ENCODE measurements at places on chromosomes 1 and 21.

GRCh38 chr1:85240174-85240601, 19.3 kb downstream of the C1orf52 start:
- DNase-seq, result no peak

- DNase-seq, result no peak
Measured at GRCh38 chr1:100354971-100355394, 2.7 kb downstream of the CDC14A start.

GRCh38 chr1:184487531-184488193, 100.8 kb downstream of the C1orf21 start:
- DNase-seq, result no peak

DNA sequence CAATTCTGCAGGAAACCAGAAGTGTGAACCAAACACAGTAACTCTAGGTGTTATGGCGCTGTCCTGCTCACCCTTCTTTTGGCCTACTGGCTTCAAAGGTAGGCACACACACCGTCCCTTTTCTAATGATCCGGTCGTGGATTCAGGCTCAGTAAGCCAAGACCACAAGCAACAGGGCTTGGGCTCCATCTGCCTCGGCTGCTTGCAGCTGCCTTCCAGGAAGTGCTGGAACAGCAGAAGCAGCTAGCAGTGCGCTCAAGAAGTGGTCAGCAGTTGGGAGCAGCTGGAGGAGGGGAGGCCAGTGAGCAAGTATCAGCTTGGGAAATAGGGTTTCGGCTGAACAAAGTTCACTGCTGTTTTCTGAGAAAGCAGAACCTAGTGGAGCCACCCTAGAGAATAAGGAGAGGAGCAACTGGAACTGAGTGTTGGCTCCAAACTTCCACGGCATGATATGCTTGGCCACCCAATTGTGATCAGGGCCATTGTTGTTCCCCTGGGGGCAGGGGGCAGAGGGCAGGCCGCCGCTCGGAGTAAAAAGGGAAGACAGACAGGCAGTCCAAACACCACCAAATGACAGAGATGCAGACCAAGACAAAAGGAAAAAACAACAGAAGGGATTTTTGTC, 173.4 kb downstream of the TOMM20 start:
- DNase-seq, result peak; percentile 32

DNA sequence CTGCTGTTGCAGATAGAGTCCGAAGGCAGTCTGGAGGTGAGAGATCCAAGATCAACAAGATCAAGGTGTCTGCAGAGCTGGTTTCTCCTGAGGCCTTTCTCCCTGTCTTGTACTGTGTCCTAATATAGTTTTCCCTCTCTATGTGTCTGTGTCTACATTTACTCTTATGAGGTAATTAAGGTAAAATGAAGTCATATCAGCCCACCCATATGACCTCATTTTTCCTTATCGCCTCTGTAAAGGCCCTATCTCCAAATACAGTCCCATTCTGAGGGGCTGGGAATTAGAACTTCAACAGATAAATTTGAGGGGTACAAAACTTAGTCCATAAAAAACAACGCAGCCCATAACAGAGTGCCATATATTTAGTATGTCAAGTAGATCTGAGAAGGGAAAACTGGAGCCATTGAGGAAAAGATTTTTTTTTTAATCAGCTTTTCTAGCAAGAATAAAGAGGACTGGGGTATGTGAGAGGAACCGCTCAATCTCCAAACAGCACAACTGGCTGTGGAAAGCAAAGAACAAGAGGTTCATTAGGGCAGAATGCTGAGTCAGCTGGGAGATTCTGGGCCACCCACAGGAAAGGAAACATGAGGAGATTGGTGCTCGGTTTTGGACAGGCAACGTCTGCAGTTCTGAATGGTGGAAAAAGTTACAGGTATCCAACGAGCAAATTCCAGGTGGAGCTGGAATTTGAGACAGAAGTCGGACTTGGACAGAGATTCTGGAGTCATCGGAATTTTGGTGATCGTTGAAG, 65.7 kb downstream of the MAP3K21 start:
- DNase-seq, result no peak

- DNase-seq, result no peak
Measured at GRCh38 chr1:205837382-205837970, 12.5 kb downstream of the PM20D1 start.

DNA sequence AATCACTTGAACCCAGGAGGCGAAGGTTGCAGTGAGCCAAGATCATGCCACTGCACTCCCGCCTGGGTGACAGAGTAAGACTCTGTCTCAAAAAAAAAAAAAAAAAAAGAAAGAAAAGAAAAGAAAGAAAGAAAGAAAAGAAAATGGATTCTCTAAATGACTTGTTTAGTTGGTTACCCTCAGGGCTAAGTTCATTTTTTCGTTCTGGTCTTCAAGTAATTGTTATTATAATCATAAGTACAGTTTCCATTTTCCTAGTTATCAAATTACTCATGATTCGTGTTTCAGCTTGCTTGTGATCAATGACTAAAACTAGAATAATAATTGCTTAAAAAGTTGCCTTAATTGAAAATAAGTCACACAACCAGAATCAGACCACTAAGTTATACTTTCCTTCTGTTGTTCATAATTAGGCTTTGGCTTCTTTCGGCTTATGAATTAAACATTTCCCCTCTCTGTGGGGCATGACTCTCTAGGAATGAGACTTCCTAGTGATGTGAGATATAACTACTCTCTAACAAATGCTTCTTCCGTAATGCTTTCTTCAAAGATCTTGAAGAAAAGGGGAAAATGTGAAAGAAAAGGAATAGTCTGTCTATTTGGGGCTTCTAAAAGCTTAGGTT, 9.6 kb upstream of the RLF start:
- no peak for DNase-seq

- peak; percentile 35 for DNase-seq
Measured at GRCh38 chr1:205438213-205439158, 16.6 kb upstream of the LEMD1 start.

DNA sequence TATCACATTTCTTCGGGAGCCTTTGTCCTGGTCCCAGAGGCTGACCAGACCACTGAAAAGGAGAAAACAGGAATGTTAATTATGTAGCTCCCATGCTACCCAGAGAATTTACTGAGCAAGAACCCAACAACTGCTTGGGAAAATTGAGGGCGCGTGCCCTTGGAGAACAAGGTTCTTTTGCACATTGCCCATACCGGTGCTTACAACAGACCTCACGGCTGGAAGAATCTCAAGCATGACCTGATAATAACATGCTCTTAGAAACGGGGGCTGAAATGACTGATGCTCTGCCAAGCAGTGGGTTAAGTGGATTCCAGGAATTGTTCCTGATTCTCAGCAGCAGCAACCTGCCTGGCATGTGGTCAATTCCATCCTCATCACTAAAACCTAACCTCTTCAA, 49.3 kb upstream of the AJAP1 start:
- DNase-seq, result no peak

GRCh38 chr1:2890221-2890850, 88.8 kb upstream of the TTC34 start:
- DNase-seq, result no peak

GRCh38 chr1:226990133-226990716, 50.1 kb downstream of the COQ8A start:
- no peak for DNase-seq

DNA sequence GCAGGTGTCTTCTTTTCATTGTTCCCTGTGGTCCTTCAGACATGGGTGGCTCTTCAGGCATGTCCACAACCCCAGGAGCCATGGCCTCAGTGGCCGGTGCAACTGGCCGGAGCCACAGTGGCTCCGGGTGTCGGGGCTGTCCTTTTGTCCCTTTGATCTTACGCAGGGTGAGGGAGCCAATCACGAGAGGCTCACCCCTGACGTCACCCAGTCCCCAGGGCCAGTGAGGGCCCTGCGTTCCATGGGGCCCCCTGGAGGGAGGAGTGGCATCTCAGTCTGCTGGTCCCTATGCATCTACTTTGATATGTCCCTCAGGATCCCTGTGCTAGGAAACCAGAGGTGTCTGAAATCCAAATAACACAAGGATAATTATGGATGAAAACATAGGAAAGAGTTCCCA, 29.3 kb downstream of the ZSCAN20 start:
- DNase-seq, result no peak

DNA sequence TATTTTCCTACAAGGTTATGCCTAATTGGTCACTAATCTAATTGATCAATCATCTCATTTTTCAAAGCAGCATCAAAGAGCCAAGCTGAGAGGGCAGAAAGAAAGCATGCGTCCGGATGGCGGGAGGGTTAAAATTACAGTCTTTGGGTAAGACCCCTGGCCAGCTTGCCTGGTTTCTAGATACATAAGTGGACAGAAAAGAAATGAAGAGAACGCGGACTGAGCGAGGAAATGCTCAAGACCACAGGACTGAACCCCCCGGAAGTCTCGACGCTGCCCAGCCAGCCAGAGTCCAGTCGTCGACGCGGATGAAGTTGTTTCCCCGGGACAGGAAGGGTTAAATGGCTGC, 297.2 kb downstream of the OMA1 start:
- DNase-seq, result no peak

DNA sequence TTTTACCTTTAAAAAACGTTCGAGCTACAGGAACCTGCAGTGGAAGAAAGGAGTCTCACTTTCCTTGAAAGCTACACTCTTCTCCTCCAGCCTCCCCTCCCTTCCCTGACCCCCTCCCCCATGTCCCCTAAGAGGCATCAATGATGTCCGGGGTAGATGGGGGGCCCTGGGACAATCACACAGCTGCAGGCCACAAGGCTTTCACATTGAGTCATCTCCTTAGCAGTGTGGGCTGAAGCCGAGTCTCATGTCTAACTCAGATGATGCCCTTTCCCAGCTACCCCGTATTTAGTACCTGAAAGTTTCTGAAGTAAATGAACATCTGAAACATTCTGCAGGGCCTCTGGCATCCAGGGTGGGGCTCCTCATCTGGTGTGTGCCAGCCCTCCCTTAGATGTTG, 6.3 kb upstream of the GPR25 start:
- DNase-seq, result no peak

DNA sequence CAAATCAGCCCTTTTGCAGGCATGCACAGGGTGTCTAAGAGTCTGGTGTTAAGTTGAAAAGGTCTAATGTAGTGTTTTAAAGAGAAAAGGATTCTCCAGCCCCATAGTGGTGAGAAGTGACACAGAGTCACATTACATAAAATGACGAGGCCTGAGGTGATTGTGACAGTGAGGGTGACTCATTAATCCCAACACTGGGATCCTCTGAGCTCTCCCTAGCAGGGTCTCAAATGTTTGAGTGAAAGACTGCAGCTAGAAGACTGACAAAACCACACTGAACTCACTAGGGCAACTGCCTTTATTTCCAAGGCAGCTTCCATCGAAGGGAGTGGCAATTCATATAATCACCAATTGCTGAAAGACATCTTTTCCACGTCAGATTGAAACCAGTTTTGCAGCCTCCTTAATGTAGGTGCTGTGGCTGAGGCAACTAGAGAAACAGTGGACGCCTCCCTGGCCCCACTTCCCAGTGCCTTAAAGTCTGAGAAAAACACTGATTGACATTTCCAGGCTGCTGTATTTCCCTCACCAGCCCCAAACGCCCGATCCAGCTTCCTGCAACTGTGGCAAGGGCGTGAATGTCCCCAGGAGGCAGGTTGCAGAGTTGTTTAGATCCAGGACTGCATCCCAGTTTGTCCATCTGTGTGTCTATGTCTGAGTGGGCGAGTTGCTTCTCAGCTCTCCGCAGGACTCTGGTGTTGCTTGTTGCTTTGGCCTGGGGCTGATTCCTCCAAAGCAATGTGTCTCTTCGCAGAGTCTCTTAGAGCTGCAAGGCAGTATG, 81.4 kb downstream of the RUNX1 start:
- no peak for DNase-seq

- DNase-seq, result no peak
Measured at GRCh38 chr1:59066236-59066635, 230.7 kb upstream of the FGGY start.

DNA sequence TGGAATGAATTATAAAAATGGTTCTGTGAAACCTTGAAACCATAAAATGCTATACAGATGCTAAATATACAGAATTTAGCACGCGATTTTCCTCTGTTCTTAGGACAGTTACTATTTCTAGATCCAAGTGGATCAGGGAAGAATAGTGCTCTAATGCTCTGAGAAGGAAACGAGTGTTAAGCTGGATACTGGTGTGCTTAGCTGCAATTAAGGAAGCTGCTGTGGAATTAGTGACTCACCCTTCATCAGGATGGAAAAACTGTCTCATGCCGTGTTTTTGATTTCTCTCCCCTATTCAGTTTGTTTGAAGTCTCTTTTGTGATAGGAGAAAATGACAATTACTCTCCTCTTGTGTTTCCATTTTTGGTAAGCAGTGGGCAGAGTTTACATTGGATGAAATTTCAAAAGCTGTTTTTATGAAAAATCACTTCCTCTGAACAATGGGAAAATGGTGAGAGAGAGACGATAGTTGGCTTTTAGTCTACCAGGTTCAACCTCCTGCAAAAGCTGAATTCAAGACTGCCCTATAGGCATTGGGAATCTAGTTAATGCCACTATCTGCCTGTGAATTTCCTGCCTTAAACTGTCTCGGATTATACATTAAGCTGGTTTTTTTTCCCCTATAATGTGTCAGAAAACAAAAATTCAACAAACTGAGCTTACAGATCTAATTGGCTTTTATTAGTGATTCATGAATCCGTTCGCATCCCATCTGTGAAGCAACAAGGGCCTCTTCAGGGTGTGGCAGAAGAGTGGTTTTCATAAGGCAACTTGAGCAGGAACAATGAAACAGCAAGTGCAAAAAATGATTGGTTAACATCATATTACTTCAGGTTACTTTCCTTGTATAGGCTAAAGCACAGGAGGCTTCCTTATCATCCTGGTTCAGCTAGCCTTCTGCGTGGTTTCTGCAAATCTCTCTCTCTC, 179.8 kb downstream of the ST6GALNAC3 start:
- DNase-seq, result peak; percentile 61

DNA sequence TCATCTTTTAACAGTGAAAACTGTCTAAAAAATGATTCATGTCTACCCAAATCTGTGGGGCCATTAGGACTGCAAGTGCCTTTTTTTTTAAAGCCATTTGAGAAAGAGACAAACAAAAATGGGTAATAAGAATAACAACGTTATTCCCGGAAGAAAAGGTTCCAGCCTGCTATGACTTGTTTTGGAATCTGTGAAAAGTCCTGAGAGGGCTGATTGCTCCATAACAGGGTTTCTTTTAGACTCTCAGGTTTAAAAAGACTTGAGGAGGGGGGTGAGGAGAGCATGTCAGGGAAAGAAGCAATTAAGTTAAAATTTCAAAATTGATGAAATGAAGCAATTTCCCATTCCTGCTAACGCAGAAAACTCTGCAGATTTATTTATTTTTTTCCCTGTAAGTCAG, 56.4 kb downstream of the CACHD1 start:
- no peak for DNase-seq

- DNase-seq, result no peak
Measured at GRCh38 chr1:98057236-98057910, 136.5 kb upstream of the DPYD start.

GRCh38 chr1:151401125-151401788, 1.9 kb downstream of the PSMB4 start:
- DNase-seq, result no peak

DNA sequence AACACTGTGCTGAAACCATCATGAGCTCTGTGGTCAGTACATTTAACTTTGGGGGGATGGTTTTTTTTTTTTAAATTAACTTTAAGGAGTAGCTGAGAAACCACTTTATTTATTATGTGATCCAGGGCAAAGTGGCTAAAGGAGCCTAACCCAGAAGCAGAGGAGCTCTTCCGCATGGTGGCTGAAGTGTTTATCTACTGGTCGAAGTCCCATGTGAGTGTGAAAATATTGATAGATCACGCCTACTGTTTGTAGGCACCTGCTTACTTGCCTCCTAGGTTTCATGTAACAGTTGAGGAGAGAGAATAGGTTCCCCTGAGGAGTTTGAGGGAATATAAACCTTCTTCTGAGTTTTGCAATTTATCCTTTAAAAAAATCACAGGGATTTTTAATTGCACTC, 181.4 kb downstream of the ZP4 start:
- DNase-seq, result no peak

GRCh38 chr1:151196292-151196800, 2.0 kb upstream of the PIP5K1A start:
- peak; percentile 71 for DNase-seq
